ENCODE measurements at places on chromosomes 12 and 14.
A peak's percentile ranks its signal among the peaks of the same experiment; 100 is the strongest.

DNA sequence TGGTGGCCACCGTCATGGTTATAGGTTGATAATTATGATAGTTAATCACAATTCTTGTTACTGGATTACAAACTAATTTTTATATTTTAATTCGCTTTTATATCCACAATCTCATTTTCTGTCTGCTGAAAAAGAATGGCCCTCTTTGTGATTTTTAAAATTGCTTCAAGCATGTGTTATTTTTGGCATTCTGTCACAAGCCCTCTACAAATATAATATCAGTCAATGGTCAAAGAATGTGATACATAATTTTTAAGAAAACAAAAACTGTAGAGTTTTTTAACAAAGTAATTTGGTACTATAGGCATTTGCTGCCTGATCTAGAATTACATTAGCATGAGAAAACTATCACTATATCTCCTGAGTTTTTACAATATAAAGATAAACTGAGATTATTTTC lies 352.0 kb upstream of the TMTC1 start:
- no peak for DNase-seq

- no peak for DNase-seq
Observed at GRCh38 chr12:100845095-100845494, 50.5 kb downstream of the ANO4 start.

GRCh38 chr12:6539314-6539682 lies 5.0 kb downstream of the GAPDH start:
- no peak for DNase-seq

DNA sequence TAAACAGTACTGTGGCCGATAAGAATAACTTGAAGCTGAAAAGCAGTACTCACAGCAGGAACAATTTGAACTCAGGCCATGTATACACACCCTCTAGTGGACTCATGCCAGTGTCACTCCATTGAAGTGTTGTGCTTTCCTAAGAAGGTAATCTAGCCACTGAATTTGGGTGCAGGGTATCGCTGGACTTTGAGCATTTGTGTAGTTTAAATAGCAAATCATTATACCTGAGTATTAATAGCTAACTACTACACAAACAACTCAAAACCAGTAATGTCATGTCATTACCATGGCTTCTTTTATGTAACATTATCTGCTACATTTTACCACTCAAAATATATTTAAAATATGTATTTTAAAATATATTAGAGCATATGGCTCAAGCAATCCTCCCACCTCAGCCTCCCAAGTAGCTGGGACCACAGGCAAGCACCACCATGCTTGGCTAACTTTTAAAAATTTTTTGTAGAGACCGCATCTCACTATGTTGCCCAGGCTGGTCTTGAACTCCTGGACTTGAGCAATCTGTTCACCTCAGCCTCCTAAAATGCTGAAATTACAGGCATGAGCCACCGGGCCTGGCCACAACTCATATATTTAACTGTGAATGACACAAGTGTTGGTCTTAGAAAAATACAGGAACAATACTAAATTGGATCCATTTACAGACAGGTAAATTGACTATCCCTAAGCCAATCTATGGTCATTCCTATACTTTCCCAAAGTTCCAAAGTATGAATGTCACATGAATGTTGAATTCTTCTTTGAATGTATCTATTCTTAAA lies 25.6 kb upstream of the ARID4A start:
- no peak for DNase-seq

GRCh38 chr12:118350908-118351559 lies 21.7 kb downstream of the TAOK3 start:
- DNase-seq: no peak

DNA sequence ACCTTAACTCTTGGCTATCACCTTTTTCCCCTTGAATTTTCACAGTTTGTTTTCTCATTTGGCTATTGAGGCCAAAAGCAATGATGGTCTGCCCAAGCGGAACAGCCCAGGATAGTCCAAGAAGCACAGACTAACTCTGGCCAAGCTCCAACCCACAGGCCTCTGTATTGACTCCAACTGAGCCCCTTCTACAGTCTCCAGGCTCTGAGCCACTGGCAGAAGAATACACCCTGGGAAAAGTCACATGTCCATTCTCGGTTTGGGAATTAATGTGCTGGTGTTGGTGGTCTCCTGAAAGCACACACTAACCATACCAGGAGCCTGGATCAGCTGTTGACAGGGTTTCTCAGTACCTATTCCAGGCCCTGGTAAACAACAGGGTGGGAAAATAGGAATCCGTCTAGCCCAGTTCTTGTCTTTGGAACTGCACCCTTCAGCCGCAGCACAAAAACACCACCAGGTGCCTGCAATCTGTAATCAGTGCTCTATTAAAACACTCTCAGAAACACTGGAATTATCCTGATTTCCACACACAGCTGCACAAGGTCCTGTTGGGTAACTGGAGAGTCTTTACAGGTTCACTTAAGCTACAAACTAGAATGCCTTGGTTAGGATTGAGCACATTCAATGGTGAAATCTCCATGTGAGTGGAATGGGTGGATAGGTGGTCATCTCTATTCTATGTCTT lies 63.6 kb downstream of the STXBP6 start:
- peak; percentile 57 for DNase-seq

- DNase-seq: peak; percentile 85
Observed at GRCh38 chr14:103056322-103057027, 874 bp downstream of the CDC42BPB start.

DNA sequence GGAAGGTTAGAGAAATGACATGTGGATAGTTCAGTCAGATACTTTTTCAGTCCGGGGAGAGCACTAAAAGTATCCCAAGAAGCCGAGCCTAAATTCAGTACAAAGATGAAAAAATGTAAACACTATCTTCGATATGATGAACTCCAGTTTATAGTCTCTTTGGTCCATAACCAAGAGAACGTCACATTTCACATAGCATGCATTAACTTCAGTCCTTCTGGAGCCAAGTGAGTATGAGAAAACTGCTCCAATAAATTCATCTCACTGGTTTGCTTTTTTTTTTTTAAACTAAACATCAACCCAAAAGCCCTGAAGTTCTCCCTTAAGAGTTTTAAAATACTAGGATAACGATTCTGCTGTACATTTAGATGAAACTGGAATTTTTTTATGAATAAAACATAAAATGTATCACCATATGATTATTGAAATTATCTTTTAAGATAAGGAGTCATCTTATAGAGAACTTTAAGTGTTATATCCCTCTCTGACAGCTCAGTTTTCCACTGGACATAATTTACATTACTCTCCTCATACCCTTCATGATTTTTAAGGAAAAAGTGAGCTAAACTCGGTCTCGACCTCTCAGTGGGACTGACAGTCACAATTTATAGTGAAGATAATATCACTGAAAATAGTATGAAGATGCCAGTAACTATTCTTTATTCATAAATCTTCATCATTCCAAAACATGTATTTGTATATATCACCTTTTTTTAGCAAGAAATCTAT lies 841.5 kb upstream of the FLRT2 start:
- no peak for DNase-seq

- DNase-seq: no peak
Observed at GRCh38 chr14:90905531-90905930, 89.3 kb upstream of the TTC7B start.

GRCh38 chr12:120181991-120182631 lies 12.4 kb downstream of the GCN1 start:
- DNase-seq: no peak

GRCh38 chr14:74308695-74309094 lies 6.0 kb upstream of the ABCD4 start:
- DNase-seq: no peak

DNA sequence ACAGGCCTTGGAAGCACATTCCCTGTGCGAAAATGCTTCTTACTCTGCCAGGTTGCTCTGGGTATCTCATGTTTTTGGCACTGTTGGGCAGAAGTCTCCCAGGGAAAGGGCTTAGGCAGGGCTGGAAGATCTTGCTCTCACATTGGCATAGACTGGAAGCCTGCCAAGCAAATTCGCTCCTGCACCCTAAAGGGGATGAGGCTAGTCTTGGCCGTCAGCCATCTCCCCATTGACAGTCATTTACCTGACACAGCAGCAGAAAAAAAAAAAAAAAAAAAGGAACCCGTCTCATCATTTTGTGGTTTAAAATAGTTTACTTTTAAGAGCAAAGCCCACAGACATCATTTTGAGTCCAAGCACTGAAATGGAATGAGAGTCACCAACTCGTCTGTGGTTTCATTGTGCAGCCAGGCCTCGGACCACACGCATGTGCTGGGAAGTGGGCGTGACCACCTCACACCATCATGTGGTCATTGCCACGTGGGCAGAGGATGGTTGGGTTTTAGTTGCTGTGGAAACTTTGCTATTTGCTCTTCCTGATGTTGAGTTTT lies 84.8 kb downstream of the NRXN3 start:
- DNase-seq: peak; percentile 61

DNA sequence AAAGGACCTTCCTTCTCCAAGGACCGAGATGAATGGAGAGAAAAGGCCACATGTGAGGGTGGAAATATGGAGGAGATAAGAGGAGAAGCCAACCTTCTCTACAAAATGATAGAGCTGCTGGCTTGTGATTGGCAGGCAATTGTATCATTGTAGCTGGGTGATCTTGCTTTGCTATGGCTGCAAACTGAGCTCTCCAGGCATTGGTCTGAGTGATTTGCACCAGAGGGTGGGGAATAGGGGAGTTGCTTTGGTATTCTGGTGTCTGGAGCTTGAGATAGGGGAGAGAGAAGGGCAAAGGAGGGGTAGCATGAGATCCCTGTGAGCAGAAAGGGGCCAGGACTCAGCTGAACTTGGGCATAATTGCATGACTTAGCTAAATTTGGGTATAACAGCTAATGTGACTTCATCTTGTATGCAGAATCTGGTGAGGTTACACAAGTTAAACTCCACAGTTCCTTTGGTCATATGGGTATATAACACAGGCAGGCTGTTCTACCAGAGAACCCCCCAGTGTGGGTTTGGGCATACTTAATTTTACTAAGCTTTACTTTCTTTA lies 72.0 kb downstream of the FOS start:
- no peak for DNase-seq
